ENCODE measurements at places on chromosomes 13 and 19. TPM values are rescaled to one million over a fixed set of nuclear protein-coding genes. Genes with fewer than 3 reads are reported as not detected.

Gene RNF113B
- not detected for total RNA-seq

Gene TMC4
- total RNA-seq: 4.0 TPM

Gene RDH8
- total RNA-seq: not detected

Gene RASAL3
- total RNA-seq: 1.1 TPM

Gene PLPP2
- total RNA-seq: 2.4 TPM

Gene DGKH
- total RNA-seq: 3.5 TPM

Gene ONECUT3
- total RNA-seq: not detected

Gene KCNN1
- 0.69 TPM for total RNA-seq

Gene GRWD1
- 28.6 TPM for total RNA-seq

GRCh38 chr13:101792189-101792588 lies 339.7 kb downstream of the ITGBL1 start:
- no peaks in the 10 kb centered on the region for H3K4me1 ChIP-seq
- no peak for DNase-seq
- H3K27ac ChIP-seq: no peak overlapping the region
- H3K36me3 ChIP-seq: no peaks in the 10 kb centered on the region
- H3K4me3 ChIP-seq: no peak overlapping the region
- H3K27me3 ChIP-seq: no peaks in the 10 kb centered on the region

DNA sequence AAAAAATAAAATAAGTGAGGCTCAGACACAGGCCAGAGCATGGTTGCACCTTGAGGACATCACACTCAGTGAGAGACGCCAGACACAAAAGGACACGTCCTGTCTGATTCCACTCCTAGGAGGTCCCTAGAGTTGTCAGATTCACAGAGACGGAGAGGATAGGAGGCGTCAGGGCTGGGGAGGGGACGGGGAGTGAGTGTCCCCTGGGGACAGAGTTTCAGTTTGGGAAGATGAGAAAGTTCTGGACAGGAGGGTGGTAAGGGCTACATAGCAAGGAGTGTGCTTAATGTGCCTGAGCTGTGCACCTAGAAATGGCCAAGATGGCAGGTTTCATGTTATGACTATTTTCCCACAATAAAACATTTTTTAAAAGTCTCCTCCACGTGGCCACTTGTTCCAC lies 2.2 kb upstream of the GRIN3B start:
- H3K27me3 ChIP-seq: peaks cover 38% of the 10 kb centered on the region
- DNase-seq: no peak
- no peaks in the 10 kb centered on the region for H3K36me3 ChIP-seq
- no peak overlapping the region for H3K27ac ChIP-seq

GRCh38 chr19:1648920-1649541 lies 3.4 kb downstream of the TCF3 start:
- no peak for DNase-seq
- H3K4me1 ChIP-seq: peaks cover 10% of the 10 kb centered on the region
- H3K4me3 ChIP-seq: no peak overlapping the region
- H3K27ac ChIP-seq: no peak overlapping the region
- no peaks in the 10 kb centered on the region for H3K27me3 ChIP-seq

DNA sequence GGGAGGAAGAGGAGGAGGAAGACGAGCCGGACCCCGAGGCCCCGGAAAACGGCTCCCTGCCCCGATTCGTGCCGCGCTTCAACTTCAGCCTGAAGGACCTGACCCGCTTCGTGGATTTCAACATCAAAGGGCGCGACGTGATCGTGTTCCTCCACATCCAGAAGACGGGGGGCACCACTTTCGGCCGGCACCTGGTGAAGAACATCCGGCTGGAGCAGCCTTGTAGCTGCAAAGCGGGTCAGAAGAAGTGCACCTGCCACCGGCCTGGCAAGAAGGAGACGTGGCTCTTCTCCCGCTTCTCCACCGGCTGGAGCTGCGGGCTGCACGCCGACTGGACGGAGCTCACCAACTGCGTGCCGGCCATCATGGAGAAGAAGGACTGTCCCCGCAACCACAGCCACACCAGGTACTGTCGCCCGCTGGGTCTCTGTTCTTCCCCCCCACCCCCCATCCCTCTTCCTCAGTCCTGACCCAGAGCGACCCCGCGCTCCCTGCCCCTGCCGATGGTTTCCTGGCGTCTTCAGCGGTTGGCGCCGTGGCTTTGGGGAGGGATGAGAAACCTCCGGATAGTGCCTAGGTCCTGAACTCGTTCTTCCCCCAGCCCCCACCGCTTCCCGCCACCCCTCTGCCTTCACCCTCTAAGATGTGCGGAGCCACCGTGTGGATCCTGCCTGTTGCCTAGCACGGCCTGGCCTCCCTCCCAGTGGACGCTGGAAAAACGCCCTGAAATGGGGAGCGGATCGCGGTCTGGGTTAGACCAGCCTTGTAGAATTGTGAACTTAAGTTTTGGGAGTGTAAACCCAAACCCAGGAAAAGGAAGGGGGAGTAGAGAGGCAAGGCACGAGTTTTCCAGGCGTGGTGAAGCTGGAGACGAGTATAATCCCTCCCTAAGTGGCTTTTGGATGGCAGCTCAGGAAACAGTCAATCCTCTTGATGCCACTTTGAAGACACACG lies 1.5 kb downstream of the HS6ST3 start:
- peak; percentile 38 for DNase-seq
- no peaks in the 10 kb centered on the region for H3K36me3 ChIP-seq
- H3K4me1 ChIP-seq: no peaks in the 10 kb centered on the region
- H3K27me3 ChIP-seq: peaks cover 4% of the 10 kb centered on the region
- no peak overlapping the region for H3K4me3 ChIP-seq

Measured in adrenal gland (tissue), 19 donors.